ENCODE measurements at places on chromosomes 7 and 10.

GRCh38 chr7:151168003-151168786 lies 701 bp upstream of the GBX1 start:
- no peak for DNase-seq

DNA sequence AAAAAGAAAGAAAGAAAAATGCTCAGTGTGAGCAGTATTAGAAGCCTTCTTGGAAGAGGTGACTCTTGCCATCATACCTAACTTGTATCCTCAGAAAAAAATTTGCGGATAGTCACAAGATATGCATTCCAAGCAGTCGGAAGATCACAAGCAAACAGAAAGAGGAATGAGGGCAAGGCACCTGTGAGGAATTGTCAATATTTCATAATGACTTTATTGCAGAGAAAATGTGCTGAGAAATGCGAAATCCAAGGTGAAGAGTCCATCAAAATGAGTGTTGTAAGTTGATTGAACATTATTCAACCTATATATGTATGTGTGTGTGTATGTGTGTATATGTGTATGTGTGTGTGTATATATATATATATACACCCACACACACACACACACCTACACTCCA lies 1624.7 kb upstream of the LRRTM3 start:
- DNase-seq: no peak

GRCh38 chr10:85764108-85764507 lies 602.5 kb downstream of the GRID1 start:
- DNase-seq: no peak

- no peak for DNase-seq
These were observed 24.4 kb downstream of the GLI3 start for GRCh38 chr7:42212541-42213090.

GRCh38 chr7:32299133-32299702 lies 191.0 kb downstream of the LSM5 start:
- no peak for DNase-seq

GRCh38 chr10:88499569-88500470 lies 83.3 kb downstream of the RNLS start:
- no peak for DNase-seq

DNA sequence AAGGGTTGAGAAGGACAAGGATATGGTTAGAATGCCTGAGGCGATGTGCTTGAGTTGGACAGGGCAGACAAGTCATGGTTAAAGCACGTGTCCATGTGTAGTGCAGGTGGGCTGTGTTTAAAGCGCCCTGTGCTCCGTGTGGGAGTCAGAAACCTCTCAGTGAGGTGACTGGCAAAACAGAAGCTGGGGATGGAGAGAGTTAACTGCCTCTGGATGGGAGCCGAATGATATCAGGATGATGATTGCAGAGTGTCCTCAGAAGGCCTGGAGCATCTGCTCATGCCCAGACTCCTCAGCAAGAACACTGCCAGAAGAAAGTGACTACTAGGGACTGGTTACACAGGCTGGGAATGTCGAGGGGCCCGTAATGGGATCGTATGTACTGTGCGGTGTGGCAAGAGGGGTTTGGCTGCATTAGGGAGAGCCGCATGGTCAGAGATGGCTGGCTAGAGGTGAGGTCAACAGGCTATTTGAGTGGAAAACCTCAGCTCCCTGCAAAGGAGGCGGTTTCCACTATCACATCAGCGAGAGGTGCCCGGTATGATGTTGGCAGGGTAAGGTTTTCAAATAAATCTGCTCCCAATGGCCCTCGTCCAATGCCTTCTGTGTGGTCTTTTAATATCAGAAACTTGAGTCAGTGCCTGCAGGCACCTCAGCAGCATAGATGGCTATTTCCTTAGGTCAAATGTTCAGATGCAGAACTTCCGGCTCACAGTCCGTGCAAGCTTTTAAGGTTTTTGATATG lies 26.1 kb upstream of the MRC1 start:
- no peak for DNase-seq

GRCh38 chr10:132417957-132418441 lies 21.0 kb downstream of the PWWP2B start:
- DNase-seq: no peak

DNA sequence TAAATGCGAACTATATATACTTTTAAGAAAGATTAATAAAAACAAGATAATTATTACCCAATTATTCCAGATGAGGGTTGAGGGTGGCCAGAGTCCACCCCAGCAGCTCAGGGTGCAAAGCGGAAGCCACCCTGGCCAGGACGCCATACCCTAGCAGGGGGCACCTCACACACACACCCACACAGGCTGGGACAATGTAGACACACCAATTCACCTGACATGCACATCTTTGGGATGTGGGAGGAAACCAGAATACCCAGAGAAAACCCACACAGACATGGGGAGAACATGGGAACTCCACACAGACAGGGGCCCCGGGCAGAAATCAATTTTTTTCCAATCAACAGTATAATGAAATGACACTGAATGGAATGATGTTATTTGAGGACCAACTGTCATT lies 86.0 kb downstream of the RTKN2 start:
- no peak for DNase-seq

DNA sequence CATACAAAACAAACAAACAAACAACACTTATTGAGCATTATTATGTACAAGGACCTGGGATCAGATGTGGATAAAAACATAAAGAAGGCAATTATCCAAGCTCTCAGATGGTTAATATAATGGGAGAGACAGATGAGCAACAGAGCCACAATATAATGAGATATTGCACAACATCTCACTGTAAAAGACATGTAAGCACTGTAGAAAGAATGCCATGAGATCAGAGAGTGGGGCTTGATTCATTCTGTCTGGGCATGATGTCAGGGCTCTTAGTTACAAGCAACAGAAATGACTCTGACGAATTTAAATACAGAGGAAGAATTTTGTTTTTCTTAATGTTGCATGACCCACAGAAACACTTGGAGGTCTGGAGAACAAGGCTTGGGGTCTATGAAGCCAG lies 164.7 kb upstream of the PLXDC2 start:
- no peak for DNase-seq

DNA sequence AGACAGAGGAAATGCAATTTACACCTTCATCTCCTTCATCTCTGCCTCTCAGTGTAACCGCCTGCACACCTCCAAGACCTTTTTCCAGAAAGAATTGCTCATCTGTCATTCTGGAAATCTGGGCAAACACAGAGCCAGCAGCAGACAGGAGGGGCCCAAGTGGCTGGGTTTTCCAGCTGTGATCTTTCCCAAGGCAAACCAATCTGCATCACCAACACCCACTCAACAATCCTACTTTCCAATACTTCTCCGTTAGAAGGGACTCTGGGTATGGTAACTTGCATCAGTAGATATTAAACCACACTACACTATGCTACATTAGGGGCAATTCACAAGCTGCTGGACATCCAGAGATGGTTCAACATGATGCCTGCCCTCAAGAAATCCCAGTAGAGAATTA lies 781.8 kb upstream of the AUTS2 start:
- no peak for DNase-seq

DNA sequence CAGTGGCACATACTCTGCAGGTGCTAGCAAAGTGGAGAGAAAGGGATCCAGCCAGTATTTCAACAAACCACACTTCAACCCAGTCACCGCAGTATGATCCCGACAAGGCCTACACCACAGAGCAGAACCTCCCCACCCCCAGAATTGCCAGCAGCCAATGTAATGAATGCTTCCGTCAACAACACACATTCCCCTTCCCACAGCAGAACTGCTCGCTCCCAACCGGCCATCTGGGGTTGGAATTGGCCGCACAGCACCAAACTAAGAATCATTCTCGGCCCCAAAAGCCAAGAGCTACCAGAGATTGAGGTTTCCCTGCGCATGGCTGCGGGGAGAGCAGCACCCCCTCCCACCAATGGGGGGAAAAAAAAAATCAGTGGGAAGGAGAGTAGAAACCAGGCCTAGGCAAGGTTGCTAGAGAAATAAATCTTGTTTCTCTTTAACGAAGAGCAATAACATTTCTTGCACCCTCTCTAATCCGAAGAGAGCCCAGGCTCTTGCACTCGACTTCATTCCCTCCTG lies 1.1 kb downstream of the WASL start:
- no peak for DNase-seq

DNA sequence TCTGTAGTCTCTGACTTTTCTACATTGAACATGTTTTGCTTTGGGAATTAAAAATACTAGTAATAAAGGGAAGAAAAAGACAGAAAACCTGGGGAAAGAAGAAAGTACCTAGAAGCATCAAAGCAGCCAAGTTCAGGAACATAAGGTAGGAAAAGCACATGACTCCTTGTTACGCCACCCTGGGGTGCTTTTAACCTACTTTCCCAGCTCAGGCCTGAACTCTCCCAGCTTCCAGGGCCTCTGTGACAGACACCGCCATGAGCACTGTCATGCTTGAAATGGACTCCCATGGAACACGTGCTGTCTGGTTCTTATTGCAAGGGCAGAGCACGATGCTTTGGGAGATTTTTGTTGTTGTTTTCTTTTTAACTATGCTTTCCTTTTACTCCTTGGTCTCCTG lies 11.4 kb downstream of the ACTR1A start:
- no peak for DNase-seq

- no peak for DNase-seq
These were observed 38.0 kb upstream of the MKX start for GRCh38 chr10:27783660-27784059.

- DNase-seq: no peak
These were observed 16.5 kb upstream of the GPR37 start for GRCh38 chr7:124781907-124782734.

- no peak for DNase-seq
These were observed 293.8 kb downstream of the CALN1 start for GRCh38 chr7:72118366-72118765.

- DNase-seq: no peak
These were observed 65.8 kb upstream of the FRMD4A start for GRCh38 chr10:14396411-14397048.

- DNase-seq: no peak
These were observed 272.8 kb upstream of the TCERG1L start for GRCh38 chr10:131584287-131584686.

DNA sequence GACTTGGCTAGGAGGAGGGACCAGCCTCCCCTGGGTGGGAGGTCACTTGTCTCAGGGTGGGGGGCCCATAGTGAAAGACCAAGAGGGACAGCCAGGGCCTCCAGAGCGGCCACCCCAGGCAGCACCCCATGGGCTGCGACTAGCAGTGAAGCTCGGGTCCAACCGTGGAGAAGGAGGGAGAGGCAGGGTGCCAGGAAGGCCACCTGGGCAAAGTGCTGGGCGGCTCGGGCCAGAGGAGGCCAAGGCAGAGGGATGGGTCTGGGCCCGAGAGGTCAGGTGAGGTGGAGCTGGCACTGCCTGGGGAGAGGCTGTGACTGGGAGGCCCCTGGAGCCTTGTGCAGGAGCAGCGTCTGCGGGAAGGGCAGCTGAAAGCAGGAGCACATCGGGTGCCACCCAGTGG lies 41.8 kb downstream of the CLRN3 start:
- DNase-seq: no peak

DNA sequence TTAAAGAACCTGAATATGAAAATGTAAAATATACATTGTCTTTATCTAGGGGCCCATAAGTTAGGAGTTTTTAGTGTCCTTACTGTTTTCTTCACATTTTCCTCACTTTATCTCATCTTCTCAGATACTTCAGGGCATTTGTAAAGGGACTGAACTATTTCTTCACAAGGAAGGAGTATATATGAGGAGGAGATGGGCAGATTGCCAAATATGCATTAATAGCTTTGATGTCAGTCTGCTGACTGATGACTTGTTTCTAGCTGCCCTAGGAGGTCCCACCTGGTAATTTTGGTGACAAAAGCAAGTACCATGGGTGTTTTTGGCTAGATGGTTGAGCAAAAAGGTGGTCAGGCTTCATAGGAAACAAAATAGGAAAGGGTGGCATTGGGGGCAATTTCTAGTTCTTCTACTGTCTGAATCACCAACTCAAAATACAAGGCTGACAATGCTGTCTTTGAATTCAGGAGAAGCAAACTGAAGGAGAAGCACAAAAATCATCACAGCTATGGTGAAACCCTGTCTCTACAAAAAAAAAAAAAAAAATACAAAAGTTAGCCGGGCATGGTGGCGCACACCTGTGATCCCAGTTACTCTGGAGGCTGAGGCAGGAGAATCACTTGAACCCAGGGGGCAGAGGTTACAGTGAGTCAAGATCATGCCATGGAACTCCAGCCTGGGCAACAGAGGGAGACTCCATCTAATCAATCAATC lies 10.4 kb upstream of the STRIP2 start:
- no peak for DNase-seq

DNA sequence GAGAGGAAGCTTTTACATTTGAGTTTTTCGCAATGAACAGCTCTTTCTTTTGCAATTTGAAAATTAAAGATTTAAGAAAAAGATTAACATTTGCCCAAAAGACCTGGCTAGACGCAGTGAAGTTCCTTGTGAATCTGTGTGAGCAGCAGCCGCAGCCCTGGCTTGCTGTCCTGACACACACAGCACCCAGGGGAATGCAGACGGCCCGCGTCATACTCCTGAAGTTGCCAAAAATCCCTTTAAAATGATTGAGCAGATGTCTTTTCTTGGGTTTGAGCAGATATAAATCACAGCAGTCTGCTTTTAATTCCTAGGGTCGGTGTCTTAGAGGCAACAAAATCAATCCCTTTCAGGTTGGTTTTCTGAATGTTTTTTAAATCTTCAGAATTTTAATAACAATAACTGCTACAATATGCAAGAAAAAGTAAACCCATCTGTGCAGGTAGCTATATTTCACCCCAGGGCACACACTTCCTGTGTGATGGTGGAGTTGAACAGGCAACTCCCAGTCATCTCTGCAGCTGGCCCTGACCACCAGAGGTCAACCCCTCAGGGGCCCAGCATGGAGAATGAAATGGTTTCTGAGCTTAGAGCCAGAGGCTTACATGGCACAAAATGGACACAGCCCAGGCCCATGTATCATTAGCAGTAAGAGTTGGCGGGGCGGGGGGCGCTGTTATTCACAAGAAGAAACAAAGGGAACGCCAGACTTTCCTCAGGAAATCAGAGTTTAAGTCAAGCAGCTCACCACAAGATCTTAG lies 32.2 kb upstream of the TRIL start:
- no peak for DNase-seq

DNA sequence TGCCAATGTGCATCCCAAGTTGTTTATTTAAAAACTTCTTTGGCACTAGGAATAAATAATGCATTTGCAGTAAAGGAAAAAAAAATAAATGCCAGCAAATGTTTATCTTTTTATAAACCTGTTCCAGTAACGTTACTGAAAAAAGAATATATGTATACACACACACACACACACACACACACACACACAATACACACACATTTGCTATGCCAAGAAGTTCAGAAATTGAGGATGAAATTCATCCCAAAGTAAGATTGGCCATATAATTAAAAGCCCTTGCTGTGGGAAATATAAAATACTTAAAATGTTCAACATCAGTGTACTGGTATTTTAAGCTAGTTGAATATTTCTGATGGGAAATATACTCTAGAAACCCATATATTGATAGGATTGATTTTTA lies 2.6 kb downstream of the PLXDC2 start:
- no peak for DNase-seq

GRCh38 chr7:110311556-110311955 lies 779.4 kb upstream of the LRRN3 start:
- no peak for DNase-seq

- no peak for DNase-seq
These were observed 56.1 kb downstream of the SLIT1 start for GRCh38 chr10:97129666-97130065.

GRCh38 chr7:154564676-154565075 lies 438.2 kb downstream of the PAXIP1 start:
- DNase-seq: no peak

- DNase-seq: no peak
These were observed 809.5 kb downstream of the GRID1 start for GRCh38 chr10:85557077-85557476.

GRCh38 chr10:131166486-131166885 lies 145.0 kb downstream of the TCERG1L start:
- no peak for DNase-seq

Measured in activated CD4-positive, alpha-beta T cell treated with anti-CD3 and anti-CD28 coated beads for 1 hour (primary cell).